Kidney (tissue), 22 donors: ENCODE measurements at places on chromosomes 3 and 15.

GRCh38 chr3:64270142-64270865, 45.0 kb upstream of the PRICKLE2 start:
- no peak for DNase-seq

GRCh38 chr3:154614601-154615000, 184.6 kb upstream of the GPR149 start:
- DNase-seq = no peak

DNA sequence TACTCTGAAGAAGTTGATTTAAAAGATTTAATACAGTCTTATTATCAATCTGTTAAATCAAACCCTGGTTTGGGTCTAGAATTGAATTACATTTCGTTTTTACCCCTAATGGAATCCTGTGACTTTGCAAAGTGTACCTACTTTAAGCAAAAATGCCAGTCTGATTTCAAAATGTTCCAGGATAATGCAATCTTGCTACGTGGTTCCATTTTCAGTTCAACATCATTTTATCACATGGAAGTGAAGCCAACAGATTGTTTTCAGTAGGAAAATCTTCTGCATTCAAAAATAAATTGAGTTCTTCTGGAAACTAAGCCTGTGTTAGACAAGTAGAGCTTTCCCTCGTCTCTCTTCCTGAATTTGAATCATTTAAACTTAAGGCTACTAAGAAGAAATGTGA, 356.4 kb downstream of the CHST2 start:
- DNase-seq = no peak

- DNase-seq = no peak
Observed at GRCh38 chr3:100927775-100928174, 65.4 kb downstream of the ABI3BP start.

DNA sequence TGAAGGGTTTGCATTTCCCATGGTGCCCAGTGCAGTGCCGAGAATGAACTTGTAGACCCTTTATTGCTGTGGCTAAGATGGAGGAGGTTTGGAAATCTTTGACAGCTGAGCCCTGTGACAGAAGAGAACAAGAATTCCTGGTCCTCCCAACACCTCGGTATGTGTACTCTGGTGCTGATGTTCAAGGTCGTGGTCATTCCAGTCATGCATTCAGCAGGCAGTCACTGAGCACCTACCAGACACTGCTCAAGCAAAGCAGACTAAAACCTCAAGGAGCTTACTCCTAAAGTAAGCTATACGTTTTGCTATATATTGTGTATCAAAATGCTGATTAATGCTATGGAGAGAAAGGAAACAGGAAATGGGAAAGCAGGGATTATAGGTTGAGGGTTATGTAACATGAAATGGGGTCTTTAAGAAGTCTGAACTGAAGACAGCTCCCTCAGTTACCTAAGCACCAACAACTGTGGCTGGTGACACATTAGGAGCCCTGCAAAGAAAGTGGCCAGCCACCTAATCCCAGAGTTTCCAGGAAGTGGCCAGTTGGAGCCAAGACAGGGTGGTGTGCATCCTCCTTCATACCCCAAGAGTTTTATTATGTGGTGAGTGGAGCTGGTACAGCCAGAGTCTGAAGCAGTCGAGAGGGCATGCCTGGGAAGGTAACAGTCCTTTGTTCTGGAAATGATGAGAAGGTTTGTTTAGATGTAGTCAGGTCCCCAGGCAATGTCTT, 65.0 kb downstream of the CCNL1 start:
- DNase-seq = no peak

GRCh38 chr15:60021589-60022378, 17.7 kb downstream of the FOXB1 start:
- no peak for DNase-seq

GRCh38 chr15:78257681-78258080, 6.7 kb upstream of the DNAJA4 start:
- DNase-seq = no peak

- no peak for DNase-seq
Observed at GRCh38 chr3:177362626-177363025, 165.3 kb upstream of the TBL1XR1 start.
